Inflammatory macrophage (primary cell): ENCODE measurements at places on chromosomes 4 and X.

DNA sequence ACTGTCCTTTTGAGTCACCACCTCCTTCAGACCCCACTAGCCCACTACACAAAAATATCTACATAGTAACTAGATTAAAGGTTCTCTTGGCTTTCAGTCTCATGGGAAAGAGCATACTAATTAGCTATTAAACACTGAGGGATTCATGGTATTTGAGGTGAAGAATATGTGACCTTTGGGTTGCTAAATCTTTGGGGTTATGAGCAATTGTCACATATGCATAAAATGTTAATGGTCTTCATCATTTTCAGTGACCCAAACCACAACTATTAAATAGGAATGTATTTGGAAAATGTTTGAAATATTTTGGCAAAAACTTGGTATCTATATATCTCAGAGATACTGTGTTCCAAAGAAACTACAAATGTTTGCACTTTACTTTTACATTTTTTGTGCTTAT is 365.1 kb downstream of the MAGEB5 start:
- no peak for DNase-seq

DNA sequence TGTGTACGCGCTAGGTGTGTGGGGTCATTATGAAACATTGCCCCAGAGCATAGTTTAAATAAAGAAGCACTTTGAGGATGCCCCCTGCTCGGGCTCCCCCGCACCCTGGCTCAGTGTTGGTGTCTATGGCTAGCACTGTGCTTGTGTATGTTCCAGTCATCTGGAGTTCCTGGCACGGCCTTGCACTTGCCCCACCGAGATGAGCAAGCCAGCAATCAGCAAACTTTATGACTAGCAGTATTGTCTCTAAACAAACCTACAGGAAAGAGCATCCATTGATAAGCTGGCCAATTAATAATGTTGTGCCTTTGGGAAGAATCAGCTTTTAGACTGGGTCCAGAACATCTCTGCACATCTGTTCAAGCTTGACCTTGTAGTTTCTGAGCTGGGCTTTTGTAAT is 707 bp upstream of the SHROOM4 start:
- DNase-seq, result no peak

DNA sequence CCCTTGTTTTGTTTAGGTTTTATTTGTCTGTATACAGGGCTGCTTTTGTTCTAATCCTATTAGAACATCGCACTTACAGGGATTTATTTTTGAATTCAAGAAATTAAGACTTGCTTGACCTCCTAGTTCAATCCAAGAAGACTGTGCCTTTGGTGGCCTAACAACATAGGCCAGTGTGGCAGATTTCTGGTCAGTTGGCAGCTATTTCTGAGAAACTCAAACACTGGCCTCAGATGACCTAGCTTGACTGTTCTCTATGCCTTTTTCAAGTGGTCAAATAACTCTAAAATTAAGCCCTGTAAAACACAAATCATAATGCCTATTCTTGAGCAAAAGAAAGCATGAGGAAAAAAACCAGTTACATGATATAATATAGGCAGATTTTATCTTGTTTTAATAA is 89.3 kb upstream of the GPR34 start:
- DNase-seq, result no peak

DNA sequence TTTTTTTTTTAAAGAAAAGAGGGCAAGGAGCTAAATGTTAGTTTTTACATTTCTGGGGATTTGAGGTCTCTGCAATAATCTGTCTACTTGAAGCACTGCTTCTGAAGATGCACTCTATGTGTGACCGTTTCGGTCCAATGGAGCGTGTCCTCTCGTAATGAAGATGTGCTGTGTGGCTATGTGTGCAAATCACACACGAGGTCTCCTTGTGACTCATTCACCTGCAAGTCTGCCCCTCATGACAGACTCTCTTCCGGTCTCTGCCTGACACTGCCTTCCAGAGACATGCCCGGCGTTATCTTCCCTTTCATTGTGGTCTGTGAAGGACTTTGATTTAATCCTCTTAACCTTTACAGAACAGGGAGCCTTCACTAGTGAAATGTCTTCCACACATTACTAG is 84.3 kb downstream of the TRAM1L1 start:
- DNase-seq, result no peak

- DNase-seq, result no peak
Observed at GRCh38 chrX:110758781-110759422, 36.7 kb downstream of the CHRDL1 start.

- DNase-seq, result peak; percentile 75
Observed at GRCh38 chr4:147828331-147828905, 96.5 kb downstream of the ARHGAP10 start.

DNA sequence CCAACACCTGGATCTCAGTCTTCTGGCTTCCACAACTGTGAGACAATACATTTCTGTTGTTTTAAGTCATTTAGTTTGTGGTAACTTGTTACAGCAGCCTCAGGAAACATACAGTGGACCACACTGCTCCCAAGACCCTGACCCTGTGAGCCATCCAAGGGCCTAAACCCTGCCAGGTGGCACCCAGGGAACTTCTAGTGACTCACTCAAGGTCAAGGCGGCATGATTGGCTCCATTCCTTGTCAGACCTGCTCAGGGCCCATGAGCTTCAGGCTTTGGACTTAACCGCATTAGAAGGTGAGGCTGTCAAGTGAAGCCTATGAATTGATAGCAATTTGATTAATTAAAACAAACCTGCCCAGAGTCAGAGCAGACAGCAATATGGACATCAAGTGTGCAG is 165.7 kb upstream of the MAMLD1 start:
- no peak for DNase-seq

DNA sequence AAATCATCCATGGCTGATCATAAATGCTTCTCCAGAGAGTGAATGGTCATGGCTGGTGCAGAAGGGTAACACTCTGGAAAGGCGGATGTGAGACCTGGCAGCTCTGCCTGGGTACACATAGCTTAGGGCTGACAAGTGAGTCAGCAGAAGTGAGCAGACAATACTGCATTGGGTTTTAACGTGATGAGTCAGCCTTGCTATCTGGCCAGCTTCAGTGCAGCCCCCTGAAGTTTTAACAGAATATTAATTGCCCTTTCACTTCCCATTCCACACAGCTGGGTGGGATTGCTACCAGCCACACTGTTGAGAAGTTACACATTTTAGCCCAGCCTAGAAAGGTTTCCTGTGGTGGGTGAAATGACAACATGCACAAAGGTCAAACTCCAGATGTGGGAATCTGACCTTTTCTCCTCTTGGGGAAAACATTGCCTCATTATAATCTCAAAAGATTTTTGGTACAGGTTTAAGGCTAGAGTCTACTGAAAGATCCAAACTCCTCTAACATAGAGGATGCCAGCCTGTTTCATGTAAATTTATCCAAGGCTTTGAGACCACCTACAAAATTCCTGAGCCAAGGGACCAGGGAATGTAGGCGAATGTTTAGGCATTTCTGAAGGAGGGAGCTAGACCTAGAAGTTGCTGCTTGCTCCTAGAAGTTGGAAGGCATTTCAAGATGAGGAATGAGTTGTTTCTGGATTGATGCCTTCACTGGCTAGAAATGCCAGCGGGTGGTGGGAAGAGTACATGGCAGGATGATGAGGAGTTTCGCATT is 230.3 kb upstream of the PGRMC2 start:
- DNase-seq, result peak; percentile 72

- no peak for DNase-seq
Observed at GRCh38 chr4:83504503-83504902, 19.6 kb upstream of the ABRAXAS1 start.

DNA sequence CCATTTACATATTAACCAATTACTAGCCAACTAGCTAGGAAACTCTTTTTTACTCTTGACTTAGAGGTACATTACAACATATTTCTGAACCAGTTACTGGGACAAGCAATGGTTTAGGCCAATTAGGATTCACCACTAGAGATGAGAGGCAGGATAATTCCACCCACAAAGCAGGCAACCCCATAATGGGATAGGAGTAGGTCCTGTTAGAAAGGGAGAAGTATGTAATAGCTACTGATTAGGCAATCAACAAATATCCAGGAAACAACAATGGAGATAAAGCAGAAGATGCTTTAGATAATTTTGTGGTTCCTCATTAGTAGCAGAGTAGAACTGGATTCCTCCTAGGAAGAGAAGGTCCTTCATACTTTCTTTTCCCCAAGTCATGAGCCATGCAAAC is 173.8 kb upstream of the GLRA2 start:
- DNase-seq, result no peak

- no peak for DNase-seq
Observed at GRCh38 chr4:6619116-6619465, 21.4 kb upstream of the MRFAP1 start.

GRCh38 chr4:54440394-54441136 is 211.5 kb downstream of the PDGFRA start:
- DNase-seq, result peak; percentile 31

DNA sequence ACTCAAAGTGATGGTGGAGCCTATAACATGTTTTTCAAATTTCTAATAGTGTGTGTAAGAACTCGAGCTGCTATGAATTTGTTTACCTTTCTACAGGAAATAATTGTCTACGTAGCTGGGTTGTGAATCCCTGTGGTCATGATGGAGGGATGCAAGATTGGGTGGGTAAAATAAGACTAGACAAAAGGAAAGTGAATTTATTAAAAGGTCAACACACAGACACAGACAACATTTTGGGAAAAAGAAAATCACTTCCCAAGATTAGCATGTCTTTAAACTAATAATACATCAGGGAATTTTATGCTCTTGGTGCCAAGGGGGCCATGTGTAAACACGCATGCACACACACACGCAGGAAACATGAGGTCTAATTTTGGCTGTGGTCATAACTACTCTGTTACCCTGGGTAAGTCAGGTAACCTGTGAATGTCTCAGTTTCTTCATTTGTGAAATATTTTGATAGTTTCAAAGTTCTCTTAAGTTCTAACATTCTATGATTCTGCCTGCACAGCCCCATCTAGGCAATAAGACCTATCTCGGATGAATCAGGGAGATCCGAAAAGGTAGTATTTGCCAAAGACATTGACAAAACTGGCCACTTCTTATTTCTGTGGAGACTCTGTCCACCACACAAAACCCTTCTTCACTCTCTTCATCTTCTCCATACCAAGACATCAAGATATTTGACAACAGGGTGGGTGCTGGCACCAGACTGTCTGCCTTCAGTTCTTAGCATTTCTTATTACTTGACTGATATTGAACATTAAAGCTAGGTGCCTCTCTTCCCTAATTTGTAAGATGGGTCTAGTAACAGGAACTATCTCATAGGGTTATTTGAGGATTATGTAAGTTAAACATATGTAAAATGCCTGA is 1.6 kb upstream of the UNC5C start:
- DNase-seq, result no peak

GRCh38 chrX:127466211-127466610 is 586.0 kb downstream of the ACTRT1 start:
- no peak for DNase-seq

DNA sequence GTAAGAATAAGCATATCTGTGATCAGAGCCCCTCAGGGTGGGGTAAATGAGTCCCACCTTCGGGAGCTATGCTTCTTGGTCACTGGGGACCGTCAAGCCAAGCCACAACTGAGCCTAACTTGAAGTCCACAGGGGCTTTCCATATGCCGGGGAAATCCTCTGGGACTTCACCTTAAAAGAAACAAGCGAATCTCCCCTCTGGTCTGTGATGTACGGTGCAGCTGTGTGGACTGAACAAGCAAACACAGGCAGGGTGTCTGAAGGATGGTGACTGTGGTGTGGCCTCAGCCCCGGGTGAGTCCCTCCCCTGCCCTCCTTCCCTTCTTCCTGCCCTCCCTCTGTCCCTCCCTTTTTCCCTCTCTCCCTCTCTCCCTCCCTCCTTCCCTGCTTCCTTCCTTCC is 29.7 kb upstream of the PPP2R2C start:
- no peak for DNase-seq

DNA sequence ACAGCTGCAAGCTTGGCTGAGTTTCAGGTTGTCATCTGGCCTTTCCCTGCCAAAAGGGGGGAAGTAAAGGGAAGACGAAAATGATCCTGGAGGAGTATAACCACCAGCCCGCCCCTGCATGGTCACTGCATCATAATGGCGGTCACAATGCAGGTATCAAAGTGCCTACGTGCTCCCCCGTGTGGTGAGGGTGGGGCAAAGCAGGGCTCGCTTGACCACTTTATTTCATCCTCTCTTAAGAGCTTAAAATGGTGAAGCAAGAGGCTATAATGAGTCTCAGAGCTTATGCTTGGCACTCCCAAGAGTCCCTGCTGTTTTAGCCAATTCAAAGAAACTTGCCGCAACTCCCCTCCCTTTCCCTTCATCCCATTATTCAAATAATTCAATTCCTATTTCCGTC is 105.6 kb downstream of the APOOL start:
- no peak for DNase-seq

DNA sequence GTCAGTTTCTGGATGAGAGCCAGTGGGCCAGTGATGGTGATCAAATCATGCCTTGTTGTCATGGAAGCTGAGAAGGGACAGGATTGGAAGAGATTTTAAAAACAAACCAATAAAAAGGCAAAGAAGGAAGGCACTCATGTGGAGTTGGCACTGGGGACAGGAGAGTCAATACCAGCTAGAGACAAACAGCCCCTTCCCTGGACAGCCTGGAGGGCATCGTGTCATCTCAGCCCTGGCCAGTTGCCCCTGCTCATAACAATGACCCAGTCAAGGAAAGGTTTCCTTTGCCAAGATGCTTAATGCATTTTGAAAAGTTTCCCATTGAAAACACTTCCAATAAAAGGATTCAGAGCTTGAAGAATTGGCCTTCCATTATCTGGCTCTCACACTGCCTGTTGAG is 55.5 kb downstream of the SCML1 start:
- no peak for DNase-seq

DNA sequence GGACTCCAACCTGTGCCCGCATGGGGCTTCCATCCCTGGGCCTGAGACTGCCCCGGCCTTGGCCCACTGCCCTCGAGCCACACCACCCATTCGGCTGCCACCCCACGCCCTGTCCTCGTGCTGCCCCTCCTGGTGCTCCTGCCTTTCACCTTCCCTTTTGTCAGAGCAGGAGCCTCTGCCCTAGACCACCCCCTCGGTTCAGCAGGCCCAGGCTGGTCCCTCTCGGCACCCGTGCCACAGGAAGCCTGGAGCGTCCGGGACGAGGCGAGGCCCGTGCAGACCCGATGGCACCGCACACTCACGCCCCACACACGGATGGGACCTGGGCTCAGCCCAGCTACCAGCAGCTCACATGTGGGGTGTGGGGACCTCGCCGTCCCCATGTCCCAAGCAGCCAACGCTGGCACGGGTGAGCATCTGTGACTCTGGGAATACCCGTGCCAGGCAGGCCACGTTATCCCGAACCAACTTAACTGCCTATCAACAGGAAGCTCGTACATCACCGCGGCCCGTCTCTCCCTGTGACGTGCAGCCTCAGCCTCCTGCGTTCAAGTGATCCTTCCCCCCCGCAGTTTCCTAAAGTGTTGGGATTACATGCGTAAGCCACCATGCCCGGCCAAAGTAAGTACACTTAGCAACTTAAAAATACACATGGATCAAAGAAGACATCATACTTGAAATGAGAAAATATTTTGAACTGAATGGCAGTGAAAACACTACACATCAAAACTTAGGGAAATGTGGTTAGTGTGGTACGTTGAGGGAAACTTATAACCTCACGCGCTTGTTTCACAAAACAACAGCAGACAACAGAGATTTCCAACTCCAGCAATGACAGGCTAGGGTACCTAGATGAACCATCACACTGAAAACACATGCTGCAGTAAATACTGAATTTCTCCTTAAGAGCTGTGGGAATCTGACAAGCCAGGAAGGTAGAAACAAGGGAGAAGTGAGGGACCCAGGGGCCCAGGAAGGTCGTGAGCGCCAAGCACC is 29.0 kb downstream of the LRPAP1 start:
- DNase-seq, result no peak
